LHCN-M2 (cell line): ENCODE measurements at places on chromosomes 13 and 19. TPM values are rescaled to one million over a fixed set of nuclear protein-coding genes. Genes with fewer than 3 reads are reported as not detected.

The RNF225 gene
- 0.29 TPM in 1 of 2 replicates, not detected in the other for total RNA-seq

The EDNRB gene
- total RNA-seq, result 1.7 and 2.1 TPM in 2 replicates

The FUT2 gene
- not detected in 2 replicates for total RNA-seq

The ZNF420 gene
- total RNA-seq, result 7.0 and 9.1 TPM in 2 replicates

The HIPK4 gene
- total RNA-seq, result not detected in 2 replicates

The FGF21 gene
- total RNA-seq, result not detected in 2 replicates

The TJP3 gene
- total RNA-seq, result not detected in 2 replicates

The CBLC gene
- total RNA-seq, result not detected in 2 replicates

The GRIK5 gene
- 0.06 TPM in 2 replicates for total RNA-seq

The S1PR5 gene
- not detected in 2 replicates for total RNA-seq

The CD33 gene
- total RNA-seq, result 0.11 and 1.3 TPM in 2 replicates

The TMEM221 gene
- not detected in 2 replicates for total RNA-seq

The SLC1A6 gene
- total RNA-seq, result not detected in 2 replicates

The UNC13A gene
- not detected in 2 replicates for total RNA-seq

The CGB5 gene
- total RNA-seq, result 1.1 TPM in 1 of 2 replicates, not detected in the other

The SHC2 gene
- 0.32 and 0.57 TPM in 2 replicates for total RNA-seq

The LILRA2 gene
- total RNA-seq, result not detected in 2 replicates

The NCLN gene
- total RNA-seq, result 105 and 118 TPM in 2 replicates

The IZUMO1 gene
- total RNA-seq, result not detected in 2 replicates

The HSD11B1L gene
- 22.4 and 24.7 TPM in 2 replicates for total RNA-seq

The LYPD5 gene
- not detected in 2 replicates for total RNA-seq

The RB1 gene
- 50.6 and 58.2 TPM in 2 replicates for total RNA-seq

The CD37 gene
- not detected in 2 replicates for total RNA-seq

The TRAPPC2B gene
- 20.6 and 21.4 TPM in 2 replicates for total RNA-seq

The GJB6 gene
- not detected in 2 replicates for total RNA-seq

The LIM2 gene
- total RNA-seq, result not detected in 2 replicates

The LILRA6 gene
- not detected in 2 replicates for total RNA-seq

The LRFN3 gene
- 6.5 and 8.3 TPM in 2 replicates for total RNA-seq

The DCLK1 gene
- 1.9 and 3.1 TPM in 2 replicates for total RNA-seq

The ZNF578 gene
- total RNA-seq, result 2.0 and 5.6 TPM in 2 replicates

The TGFBR3L gene
- 1.9 and 3.5 TPM in 2 replicates for total RNA-seq

The SACS gene
- total RNA-seq, result 82.8 and 88.1 TPM in 2 replicates

The SIGLEC12 gene
- total RNA-seq, result not detected in 2 replicates

The OR7A5 gene
- total RNA-seq, result 0.06 and 0.34 TPM in 2 replicates

The RFPL4AL1 gene
- total RNA-seq, result not detected in 2 replicates

The NR2F6 gene
- 60.0 and 72.7 TPM in 2 replicates for total RNA-seq

The ZNF17 gene
- total RNA-seq, result 4.6 and 7.0 TPM in 2 replicates

The NLRP7 gene
- not detected in 2 replicates for total RNA-seq

The WTIP gene
- total RNA-seq, result 18.8 and 24.3 TPM in 2 replicates

The PSG2 gene
- total RNA-seq, result not detected in 2 replicates

The CBY2 gene
- not detected in 2 replicates for total RNA-seq

The SPACA4 gene
- not detected in 2 replicates for total RNA-seq

The LGALS7 gene
- total RNA-seq, result not detected in 2 replicates

The NLRP11 gene
- 0.11 TPM in 1 of 2 replicates, not detected in the other for total RNA-seq

The FXYD1 gene
- total RNA-seq, result not detected in 2 replicates

The MED29 gene
- total RNA-seq, result 32.8 and 38.7 TPM in 2 replicates

The ZNF497 gene
- total RNA-seq, result 1.1 TPM in 2 replicates
